ENCODE measurements at places on chromosomes 1 and 21.
A peak's percentile ranks its signal among the peaks of the same experiment; 100 is the strongest.

DNA sequence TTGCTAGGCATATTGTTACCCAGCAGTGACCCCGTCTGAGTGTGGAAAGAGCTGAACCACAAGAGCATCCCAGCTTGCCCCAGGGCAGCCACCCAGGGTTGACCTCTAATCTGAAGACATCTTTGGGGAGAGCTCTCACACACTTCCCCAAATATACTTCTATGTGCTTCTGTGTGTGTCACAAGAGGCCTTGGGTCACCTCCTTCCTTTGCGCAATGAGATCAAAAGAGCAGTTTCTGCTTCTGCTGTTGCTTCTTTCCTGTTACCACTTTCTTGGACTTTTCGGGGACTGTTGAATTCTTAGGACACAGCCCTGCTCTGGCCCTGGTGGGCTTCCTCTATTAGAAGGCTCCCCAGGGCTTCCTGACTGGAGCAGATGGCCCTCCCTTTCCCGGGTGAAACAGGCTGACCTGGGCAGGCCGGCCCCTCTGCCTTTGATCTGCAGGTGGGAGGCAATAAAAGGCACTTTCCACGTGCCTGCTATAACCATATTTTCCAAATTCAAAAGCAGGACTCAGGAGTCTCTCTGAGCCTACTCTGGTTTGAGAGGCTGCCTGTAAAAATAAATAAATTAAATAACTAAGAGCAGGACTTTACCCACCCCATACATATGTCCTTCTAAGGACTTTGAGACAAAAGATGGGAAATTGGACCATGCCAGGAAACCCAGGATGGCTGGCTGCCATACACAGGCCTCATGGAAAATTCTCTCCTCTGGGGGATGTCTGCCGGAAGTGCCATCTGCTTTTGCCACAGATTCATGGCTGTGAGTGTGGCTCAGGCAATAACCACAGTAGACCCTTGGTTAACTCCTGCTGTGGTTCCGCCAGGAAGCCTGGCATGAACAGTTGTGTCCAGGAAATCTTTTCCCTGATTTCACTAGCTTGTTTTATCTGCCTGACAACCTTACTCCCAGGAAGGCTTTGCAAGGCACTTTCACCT is 28.3 kb upstream of the RCSD1 start:
- no peak for DNase-seq

DNA sequence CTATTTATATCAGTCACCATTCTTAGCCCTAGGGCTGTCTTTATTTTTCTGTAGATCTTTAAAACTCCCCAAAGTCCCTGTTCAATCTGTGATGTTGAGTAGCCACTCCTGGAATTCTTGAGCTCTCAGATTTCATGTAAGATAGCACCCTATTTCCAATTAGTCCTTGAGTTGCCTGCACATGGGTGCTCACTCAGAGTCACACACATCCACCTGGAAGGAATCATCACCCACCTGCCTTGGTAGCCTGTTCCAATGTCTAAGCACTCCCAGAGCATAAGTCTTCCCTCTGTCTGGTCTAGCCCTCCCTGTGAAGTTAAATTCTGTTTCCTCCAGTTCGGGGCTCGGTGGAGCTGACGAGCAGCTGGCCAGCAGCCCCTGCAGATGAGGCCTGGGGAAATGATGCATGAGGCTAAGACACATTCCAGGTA is 14.7 kb upstream of the ATF3 start:
- DNase-seq, result no peak

GRCh38 chr1:117826540-117827078 is 102.8 kb downstream of the GDAP2 start:
- DNase-seq, result no peak

GRCh38 chr1:68725001-68725752 is 228.3 kb upstream of the DEPDC1 start:
- no peak for DNase-seq

DNA sequence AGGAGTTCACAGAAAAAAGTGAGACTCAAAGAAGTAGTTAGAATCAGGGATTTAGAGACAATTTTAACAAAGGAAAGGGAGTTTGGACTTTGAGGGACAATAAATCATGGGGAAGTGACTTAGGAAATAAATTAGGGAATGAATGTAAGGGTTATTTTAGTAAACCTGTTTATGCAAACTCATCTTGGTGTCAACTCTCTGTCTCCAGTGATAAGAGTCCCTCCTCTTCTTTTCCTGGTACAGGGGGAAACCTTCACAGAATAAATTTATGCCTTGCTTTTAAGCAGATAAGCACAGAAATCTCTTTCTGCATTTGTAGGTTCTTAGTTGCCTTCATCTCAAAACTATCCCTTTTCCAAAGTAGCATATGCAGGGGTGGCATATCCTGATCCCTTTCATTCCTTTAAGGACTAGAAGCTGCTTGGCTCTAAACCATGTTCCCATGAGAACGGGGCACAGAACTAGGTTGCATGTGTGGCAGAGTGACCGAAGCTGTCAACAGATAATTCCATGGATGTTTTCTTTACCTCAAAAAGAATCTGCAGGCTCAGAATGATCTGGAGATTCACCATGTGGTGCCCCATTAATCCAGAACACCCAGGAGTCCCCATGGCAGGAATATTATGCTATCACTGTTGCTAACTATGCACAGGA is 155.4 kb downstream of the ZNF648 start:
- DNase-seq, result no peak

- DNase-seq, result no peak
These were observed 487.6 kb downstream of the DPYD start for GRCh38 chr1:97433094-97433823.

- no peak for DNase-seq
These were observed 11.2 kb downstream of the MYOC start for GRCh38 chr1:171641076-171641864.

DNA sequence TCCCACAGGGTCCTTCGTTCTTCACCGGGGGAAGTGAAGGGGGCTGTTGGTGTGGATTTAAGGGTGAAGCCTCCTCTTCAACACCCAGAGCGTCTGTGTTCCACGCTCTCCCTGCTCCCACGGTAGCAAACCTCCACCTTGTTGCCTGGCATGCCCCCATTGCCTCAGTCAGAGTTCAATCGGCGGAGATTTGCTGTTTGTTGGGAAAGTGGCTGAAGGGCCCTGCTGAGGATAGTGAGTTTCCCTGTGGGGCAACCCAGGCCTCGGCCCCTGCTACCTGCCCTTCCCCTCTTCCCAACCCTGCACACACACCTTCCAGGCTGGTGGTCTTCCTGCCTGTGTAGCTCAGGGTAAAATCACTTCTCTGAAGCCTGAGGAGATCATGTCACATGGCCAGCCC is 60.5 kb downstream of the TOR1AIP2 start:
- no peak for DNase-seq

DNA sequence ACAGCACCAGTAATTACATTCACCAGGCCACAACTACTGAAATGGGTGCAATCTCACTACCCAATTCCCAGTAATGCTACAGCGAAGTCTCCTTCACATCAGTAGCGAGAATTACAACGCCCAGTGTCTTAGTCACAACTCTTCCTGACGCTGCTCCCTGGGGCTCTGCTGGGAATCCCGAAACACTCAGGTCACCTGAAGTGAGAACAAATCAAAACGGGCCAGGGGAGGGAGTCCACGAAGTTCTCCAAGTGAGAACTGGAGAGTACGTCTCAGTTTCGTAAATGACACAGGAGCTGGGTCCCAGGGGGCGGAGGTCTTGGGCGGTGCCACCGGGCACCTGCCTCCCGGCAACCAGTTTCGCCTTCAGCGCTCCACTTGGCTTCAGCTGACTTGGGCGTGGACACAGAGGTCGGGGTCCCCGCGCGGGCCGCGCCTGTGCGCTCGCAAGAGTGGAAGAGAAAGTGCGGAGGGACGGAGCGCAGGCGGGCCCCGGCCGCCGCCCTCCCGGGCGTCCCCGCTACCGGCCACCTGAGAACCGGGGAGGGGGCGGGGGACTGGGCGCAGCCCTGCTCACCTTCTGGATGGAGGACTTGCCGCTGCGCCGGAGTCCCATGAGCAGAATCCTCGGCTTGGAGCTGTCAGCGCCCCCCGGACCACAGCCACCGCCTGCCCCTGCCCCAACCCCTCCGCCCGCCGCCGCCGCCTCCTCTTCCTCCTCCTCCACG is 575 bp downstream of the RRAGC start:
- peak; percentile 32 for DNase-seq

DNA sequence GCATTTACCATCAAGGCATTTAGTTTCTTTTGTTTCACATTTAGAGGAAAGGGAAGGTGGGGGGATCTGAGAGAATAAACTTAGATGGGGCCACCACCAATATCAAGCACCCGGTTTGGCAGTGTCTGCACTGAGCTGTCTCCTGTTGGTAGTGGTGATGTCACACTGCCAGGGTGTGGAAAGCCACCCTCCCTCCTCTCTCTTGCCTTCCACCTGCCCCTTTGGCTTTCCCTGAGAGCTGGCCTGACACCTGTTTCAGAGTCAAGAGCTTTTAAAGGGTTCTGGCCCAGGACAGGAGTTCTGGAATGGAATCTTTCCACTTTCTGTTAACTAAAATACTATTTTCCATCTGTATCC is 13.4 kb downstream of the ATF3 start:
- no peak for DNase-seq

- DNase-seq, result no peak
These were observed 43.7 kb downstream of the BACH1 start for GRCh38 chr21:29342363-29342957.

DNA sequence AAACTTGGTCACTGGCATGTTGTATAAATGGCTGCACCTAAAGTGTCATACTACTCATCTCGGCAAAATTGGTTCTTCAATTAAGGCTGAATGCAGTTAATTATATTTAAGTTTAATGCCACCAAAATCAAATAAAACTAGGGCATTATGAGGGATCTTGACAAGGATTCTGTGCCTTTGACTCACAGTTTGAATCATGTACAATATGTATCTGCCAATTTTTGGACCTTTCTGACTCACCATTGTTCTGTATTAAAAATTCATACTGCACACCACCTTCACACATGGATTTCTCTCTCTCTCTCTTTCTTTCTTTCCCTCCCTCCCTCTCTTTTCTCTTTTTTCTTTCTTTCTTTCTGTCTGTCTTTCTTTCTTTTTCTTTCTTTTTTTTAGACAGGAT is 14.1 kb upstream of the STXBP3 start:
- no peak for DNase-seq

DNA sequence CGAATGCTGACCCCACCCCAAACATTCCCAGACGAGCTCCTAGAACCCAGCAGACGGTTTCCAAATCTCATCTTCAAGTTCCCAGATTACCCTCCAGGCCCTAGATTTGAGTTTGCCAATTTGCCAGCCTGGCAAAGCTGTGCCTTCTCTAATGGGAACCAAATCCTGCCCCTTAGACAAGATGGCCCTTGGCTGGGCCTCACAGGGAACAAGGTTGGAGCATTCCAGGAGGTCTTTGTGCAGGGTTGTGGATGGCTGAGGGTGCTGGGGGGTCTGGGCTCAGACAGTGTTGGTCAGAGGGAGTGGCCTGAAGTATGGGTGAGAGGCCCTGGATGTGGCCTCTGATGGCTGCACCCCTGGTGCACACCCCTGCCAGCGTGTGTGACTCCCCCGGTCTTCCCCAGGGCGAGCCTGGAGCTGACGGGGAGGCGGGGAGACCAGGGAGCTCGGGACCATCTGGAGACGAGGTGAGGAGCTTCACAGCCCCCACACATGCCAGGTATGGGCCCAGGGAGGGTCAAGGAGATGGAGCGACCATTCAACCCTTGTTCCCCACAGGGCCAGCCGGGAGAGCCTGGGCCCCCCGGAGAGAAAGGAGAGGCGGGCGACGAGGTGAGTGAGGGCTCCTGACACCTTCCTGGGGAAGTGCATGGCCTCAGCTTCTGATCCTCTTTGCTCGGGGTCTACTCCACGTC is 10.2 kb downstream of the COL6A1 start:
- DNase-seq, result peak; percentile 2

- DNase-seq, result no peak
These were observed 87.9 kb downstream of the PLPP3 start for GRCh38 chr1:56491441-56491840.

GRCh38 chr1:198771563-198772153 is 132.8 kb downstream of the PTPRC start:
- no peak for DNase-seq

DNA sequence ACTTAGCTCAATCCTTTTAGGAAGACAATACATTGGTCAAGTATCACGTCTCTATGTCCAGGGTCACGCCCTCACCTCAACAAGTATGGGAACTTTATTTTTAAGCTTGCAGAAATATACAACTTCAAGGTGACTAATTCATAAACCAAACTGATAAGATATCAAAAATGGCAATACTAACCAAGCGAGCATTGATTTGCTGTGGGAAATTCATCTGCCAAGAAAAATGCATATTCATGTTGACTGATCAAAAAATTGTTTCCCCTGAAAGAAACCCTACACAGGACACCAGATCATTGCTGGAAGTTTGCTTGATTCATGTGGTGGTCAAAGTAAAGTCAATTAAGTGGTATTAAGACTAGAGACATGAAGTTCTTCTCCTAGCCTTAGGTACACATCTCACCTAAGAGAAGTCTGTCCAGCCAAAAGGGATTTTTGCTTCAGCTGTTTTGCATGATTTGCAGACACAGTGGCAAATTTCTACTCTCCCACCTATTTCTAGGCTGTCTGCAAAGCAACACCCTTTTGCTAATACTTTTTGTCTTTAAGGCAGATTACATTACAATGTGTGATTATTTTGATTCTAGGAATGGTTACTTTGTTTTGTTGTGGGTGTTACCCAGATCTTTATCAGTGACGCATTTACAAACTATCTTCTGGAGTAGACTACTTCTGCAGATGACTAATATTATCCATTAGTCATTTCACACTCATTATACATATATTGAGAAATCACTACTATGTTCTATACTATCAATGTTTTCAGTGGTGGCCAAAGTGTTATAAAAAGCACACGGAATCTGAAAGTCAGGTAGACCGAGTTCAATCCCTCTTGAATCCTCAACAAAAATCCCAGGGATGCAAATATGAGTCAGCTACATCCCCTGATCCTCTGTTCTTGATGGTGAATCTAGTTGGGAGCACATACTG is 12.4 kb downstream of the SAMSN1 start:
- peak; percentile 20 for DNase-seq

DNA sequence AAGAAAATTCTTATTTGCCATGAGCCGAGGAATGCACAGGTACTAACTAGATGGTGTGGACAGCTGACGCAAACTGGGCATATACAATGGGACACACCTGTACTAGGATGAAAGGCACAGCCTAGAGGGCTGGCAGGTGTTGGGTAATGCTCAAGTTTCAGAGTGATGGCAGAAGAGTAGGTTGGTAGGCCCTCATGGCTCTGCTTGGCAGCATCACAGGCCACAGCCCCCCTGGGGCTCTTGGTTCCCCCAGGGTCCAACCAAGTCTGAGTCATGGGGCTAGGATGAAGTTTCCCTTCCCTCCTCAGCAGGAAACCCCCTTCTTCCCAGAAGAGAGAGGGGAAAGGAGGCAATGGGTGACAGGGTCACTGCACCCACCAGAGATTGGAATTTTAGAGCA is 35.2 kb downstream of the SPEN start:
- no peak for DNase-seq

- no peak for DNase-seq
These were observed 8.6 kb upstream of the NTNG1 start for GRCh38 chr1:107132195-107132594.

GRCh38 chr1:996851-997712 is 2.8 kb downstream of the HES4 start:
- no peak for DNase-seq
